ENCODE measurements at places on chromosomes 1 and 21.

GRCh38 chr1:227880342-227880924 is 65.0 kb downstream of the PRSS38 start:
- DNase-seq, result no peak

- no peak for DNase-seq
These were observed 170.8 kb downstream of the EDEM3 start for GRCh38 chr1:184583849-184584248.

GRCh38 chr1:184755226-184756065 is 788 bp upstream of the EDEM3 start:
- peak; percentile 5 for DNase-seq

DNA sequence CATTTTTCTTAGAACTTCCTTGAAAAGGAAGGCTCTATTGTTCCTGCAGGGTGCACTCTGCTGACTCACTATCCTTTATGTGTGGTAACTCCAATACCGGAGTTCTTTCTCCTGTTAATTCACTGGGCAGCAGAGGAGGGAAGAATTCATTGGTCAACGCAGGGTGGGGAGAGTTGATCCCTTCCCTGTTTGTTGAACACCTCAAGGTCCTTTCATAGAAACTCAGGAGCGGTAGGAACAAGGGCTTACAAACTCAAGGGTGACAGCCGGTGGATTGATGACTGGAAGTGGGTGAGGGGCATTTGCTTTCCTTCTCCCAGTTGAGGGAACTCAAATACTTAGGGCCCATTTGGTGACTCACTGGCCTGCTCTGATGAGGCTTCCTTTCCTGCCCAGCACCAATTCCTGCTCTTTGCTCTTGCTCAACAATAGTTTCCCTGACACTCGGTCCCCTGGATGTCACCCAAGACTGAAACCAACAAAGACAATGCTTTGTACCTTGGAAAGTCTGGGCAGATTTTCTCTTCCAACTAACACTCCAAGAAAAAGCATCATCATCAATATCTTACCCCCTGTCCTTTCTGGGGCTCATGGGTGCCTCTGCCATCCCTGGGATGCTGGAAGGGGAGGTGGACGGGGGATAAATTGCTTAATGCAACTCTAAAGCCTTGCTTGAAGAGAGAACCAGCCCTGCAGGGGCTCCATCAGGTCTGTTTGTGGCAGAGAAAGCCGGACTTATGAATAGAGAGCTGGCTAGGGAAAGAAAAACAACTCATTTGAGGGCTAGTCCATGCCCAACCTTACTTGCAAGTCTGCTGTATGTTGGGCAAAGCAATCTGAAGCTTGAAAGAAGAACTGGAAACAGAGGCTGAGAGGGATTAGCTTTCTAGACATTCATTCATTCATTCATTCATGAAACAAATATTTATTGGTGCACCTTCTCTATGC is 9.3 kb downstream of the SLC26A9 start:
- no peak for DNase-seq

GRCh38 chr21:42037943-42038342 is 27.8 kb upstream of the ZBTB21 start:
- no peak for DNase-seq

DNA sequence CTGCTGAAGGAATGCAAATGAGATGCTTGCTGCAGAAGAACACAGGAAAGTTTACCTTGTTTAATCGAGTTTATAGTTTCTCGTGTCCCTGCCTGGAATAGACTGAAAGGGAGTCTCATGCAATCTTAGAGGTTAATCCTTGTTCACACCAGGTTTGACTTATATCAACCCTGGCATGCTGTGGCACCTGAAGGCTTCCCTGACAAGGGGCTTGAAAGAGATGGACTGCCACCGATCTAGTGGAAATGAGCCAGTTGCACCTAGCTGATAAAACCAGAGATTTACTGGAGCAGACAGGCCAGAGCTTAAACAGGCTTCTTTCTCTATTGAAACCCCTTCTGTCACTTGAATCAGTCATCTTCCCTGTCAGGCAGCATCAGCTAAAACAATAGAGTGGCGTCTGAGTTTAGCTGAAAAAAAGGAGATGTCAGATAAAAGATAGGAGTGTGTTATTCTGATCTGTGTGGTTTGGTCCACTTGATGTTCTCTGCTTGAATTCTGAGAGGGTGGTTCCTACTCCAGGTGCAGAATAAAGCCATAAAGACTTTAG is 349.7 kb downstream of the RWDD3 start:
- DNase-seq, result no peak

DNA sequence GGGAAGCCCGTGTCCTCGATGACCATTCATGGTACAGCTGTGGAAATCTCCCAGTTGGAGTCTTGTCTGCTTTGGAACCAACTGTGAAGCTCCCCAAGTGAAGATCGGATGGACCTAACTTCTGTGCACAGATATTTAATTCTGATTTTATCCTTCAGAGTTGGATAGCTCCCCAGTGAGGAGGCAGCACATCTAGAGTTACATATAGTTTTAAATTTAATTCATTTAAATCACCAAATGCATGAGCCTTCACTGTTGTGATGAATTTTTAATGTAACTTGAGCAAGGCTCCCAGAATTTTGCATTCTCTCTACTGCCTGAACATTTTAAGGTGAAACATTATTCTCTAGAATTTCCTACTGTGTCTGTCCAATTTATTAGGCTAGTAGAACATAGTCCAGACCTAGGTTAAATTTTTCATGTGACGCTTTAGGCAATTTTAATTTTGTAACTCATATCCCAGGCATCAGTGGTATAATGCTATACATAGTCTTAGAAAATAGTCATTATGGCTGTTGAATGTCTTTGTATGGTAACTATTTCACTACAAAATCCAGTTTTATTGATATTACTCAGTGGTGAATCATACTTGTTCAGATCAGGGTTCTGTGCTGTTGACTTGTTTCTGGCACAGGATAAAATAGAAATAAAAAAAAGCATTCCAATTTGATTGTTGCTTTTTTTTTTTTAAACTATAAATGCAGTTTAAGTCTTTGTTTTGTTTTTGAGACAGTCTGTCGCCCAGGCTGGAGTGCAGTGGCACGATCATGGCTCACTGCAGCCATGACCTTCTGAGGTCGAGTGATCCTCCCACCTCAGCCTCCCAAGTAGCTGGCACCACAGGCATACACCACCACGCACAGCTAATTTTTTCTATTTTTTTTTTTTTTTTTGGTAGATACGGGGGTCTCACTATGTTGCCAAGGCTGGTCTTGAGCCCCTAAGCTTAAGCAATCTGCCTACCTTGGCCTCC is 66.9 kb downstream of the PRDM2 start:
- no peak for DNase-seq

DNA sequence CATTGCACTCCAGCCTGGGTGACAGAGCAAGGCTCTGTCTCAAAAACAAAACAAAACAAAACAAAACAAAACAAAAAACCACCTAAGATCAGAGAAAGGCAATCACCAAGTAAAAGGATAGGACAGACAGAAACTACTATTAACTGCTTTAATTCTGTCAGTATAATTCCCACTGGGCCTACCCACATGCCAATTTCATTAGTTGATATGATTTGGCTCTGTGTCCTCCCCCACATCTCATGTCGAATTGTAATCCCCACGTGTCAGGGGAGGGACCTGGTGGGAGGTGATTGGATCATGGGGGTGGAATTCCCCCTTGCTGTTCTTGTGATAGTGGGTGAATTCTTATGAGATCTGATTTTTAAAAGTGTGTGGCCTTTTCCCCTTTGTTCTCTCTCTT is 27.2 kb upstream of the CAPZB start:
- no peak for DNase-seq

GRCh38 chr1:184684285-184685074 is 70.2 kb downstream of the EDEM3 start:
- DNase-seq, result no peak

DNA sequence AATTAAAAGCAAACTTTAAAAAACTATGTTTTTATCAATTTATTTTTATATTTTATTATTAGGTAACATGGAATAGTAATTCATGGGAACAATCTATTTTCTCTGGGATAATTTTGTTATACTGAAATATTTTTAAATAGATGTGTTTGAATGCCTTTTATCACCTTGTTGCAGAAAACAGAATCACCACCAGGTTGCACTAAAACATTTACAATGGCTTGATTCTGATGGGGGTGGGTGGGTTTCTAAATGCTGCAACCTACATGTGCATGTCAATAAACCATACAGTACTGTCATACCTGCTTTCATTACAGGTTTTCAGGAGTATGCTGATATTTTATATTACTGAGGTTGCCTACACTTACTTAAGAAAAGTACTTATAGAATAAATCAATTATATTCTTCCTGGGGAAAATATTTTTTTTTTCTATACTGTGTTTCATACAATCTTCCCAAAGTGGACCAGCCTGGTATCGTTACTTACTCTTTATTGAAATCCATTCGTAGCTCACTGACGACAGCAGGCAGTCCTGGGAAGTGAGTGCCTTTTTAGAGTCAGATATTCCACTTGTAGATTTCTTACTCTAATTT is 132.8 kb downstream of the PTPRC start:
- no peak for DNase-seq

DNA sequence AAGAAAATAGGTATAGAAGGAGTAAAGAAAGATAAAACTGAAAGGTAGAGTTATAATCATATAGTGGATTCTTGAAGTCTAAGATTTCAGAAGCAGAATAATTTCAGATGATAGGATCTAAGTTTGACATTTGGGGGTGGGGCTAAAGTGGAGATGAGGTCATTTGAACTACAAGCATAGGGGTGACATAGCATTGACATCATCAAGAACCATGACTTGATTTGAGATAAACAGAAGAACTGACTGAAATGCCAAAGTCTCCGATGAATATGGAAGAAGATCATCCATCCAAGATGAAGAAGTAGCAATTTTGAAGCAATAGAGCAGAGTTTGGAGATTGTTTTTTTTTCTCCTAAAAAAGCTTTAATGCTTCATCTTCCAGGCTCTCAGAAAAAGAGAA is 122.3 kb downstream of the MACF1 start:
- DNase-seq, result no peak

DNA sequence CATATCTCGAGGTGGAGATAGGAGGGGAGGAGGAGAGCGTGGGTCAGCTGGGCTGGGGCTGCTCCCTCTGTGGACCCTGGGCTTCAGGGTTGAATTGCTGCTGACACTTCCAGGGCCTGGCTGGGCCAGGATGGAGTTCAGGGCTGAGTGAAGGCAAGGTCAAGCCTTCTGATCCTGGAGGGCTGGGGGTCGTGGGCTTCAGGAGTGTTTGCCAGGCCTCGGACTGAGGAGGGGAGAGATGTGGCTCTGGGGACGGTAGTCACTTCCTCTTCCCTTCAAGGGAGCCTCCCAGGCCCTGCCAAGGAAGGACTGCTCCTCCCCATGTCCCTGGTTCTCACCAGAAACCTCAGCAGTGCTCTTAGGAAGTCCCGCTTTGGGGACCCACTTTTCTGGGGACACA is 12.1 kb upstream of the FAM131C start:
- DNase-seq, result no peak

GRCh38 chr1:69861641-69862040 is 293.9 kb downstream of the LRRC7 start:
- DNase-seq, result no peak

DNA sequence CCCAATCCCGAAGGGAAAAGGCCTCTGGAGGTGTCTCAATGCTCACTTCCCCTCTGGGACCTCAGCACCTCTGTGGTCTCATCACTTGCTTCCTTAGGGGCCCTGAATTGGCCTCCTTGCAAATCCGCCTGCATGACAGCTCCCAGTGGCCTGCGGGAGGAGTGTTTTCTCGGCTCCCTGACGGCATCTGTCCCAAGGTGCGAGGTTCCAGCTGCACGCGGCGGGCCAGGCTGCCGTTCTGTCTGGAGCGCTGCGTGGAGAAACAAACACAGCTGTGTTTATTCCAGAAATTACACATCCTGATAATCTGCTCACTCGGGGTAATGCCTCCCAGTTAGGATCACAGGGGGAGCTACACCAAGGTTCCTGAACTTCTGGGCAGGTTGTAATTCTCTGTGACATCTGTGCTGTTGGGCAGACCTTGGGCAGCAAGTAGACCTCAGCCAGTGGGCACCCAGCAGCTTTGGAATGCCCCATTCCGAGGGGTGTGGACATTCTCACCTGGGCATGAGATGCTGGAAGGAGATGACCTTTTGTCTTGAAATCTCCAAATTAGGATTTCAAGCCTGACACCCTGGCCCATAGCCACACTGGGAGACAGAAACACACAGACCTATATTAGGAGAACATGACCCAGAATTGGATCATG is 18.2 kb downstream of the EPHB2 start:
- no peak for DNase-seq

DNA sequence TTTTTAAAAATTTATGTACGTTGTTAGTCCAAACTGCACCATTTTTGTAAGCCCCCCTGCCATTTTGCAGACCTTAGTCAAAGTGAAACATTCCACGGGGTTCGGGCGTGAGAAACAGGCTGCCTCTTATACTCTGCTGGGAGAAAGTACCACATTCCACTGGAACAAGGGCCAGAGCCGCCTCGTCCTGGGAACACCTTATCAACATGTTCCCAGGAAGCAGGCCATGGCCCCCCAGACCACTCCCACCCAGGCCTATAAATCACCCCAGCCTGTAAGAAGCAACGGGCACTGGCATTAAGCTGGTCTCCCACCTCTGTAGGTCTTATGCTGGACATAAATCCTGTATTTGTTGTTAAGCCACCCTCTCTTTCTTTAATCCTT is 854 bp upstream of the ZRANB2 start:
- no peak for DNase-seq

- DNase-seq, result no peak
These were observed 250.6 kb upstream of the NFIA start for GRCh38 chr1:60831780-60832179.
